Stimulated activated CD8-positive, alpha-beta memory T cell treated with anti-CD3 and anti-CD28 coated beads, Interleukin-4, amount 100 ng/mL, for 4 hours (primary cell): ENCODE measurements at places on chromosomes 4 and X.

- DNase-seq: no peak
Observed at GRCh38 chrX:122625239-122625638, 558.8 kb upstream of the GRIA3 start.

- DNase-seq: no peak
Observed at GRCh38 chrX:32141841-32142240, 1069.5 kb downstream of the DMD start.

- DNase-seq: no peak
Observed at GRCh38 chr4:179182741-179183140, 1740.5 kb upstream of the AGA start.

GRCh38 chr4:186934841-186935443 is 211.3 kb upstream of the FAT1 start:
- DNase-seq: no peak

DNA sequence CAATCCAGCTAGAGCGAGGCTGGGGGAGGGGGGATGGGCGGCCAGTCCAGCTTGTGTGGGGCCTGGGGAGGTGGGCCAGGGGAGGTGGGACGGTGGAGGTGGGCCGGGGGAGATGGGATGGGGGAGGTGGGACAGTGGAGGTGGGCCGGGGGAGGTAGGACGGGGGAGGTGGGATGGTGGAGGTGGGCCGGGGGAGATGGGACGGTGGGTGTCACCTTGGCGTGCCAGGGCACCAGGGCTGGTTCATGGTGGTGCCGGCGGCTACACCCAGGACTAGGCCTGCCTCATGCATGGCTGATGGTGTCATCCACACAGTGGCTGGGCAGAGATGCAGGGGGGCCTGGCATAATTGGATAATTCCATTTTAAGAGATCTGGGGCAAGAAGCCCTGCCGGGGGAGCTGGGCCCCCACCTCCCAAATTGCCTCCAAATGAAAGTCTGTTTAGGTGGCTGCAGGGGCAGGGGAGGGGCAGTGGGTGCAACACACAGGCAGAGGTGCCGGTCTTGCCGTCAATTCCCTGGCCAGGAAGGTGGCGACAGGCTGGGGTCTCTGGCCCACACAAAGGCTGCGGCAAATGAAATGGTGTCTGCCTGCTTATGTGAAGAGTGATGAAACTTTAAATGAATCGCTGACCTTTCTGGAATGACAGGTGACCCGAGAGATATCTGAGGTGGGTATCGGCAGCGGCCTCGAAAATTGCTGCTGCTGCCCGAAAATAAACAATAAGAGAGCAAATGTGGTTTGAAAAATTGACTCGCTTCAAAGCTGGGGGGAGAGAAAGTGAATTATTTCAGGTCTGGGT is 82.1 kb downstream of the FAM53A start:
- DNase-seq: no peak

GRCh38 chr4:189001283-189001970 is 862.2 kb downstream of the TRIML1 start:
- no peak for DNase-seq

DNA sequence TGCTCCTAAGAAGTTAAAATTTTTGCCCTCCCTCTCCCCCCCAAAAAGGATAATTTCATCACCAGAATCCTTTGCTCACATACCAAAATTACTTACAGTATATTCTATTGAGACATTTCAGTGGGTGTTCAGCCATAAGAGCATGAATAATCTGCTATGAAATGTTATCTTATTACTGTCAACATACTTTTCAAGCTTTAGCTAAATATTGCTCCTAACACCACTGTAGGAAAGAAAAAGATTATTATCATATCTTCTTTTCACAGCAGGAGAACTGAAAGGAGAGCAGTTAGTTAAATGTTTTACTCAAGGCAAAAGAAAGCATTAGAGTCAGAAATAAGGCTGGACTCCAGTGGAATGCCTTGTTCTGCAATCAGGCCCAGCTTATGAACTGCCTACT is 231.0 kb upstream of the GYPA start:
- DNase-seq: no peak

DNA sequence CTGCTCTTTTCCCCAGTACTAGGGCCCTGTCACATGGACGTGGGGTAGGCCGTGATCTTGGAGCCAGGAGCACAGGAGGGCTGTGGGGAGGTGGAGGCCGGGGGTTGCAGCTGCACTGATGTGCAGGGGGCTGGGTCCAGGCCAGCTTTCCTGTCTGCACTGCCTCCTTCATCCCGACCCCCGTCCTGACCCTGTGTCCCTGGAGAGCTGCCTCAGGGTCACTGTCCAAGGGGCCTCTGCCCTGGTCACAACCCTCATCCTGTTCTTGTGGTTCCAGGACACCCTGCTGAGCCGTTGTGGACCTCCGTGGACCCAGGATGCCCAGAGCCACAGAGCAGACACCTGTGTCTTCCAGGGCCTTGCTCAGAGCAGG is 91.7 kb upstream of the ADRA2C start:
- no peak for DNase-seq

- no peak for DNase-seq
Observed at GRCh38 chrX:150983521-150984168, 510 bp downstream of the HMGB3 start.

- DNase-seq: no peak
Observed at GRCh38 chr4:114343015-114343414, 255.6 kb upstream of the UGT8 start.

GRCh38 chr4:148730766-148731165 is 288.6 kb upstream of the NR3C2 start:
- DNase-seq: no peak

DNA sequence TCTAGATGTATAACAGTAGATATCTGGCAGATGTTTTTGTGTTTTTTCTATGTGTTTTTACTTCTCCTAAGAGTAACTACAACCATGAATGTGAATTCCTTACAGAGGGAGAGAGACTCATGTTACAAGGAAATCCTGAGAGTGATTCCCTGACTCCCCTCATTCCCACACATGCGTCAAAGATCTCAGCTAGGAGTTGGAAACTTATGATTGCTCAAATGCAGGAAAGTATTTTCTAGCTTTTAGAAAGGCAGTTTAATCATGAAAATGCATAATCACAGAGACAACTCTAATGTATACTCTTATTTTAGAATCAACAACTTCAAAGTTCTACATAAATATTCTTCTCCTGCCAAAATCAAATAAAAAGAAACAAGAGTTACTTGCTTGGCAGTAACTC is 121.8 kb downstream of the PDE5A start:
- DNase-seq: no peak

- no peak for DNase-seq
Observed at GRCh38 chrX:147763131-147763530, 148.6 kb upstream of the FMR1 start.
